Thyroid gland (tissue), 4 donors: ENCODE measurements at places on chromosomes 13 and 19. TPM values are rescaled to one million over a fixed set of nuclear protein-coding genes. Genes with fewer than 3 reads are reported as not detected.

DNA sequence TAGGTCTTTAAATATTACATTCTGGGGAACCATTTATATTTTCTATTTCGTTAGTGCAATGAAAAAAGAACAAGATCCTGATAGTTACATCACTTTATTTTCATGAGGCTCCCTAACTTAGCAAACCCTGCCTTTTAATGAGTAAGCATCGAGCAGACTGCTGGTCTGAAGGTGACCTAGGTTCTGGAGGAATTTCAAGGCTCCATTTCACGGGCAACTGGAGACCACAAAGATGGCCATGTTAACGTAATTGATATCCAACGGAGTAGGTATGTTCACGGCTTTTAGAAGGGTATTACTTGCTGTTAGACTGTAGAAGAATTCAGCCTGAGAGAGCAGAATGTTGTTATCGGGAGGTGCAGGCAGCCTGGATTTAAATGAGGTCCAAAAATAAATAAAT is 1597.6 kb downstream of the EFNB2 start:
- no peak for DNase-seq

GRCh38 chr13:98206946-98207345 is 29.9 kb upstream of the RNF113B start:
- no peak for DNase-seq

RUBCNL gene
- total RNA-seq = 3.6 TPM

ZNF525 gene
- 11.3 TPM for total RNA-seq

DNA sequence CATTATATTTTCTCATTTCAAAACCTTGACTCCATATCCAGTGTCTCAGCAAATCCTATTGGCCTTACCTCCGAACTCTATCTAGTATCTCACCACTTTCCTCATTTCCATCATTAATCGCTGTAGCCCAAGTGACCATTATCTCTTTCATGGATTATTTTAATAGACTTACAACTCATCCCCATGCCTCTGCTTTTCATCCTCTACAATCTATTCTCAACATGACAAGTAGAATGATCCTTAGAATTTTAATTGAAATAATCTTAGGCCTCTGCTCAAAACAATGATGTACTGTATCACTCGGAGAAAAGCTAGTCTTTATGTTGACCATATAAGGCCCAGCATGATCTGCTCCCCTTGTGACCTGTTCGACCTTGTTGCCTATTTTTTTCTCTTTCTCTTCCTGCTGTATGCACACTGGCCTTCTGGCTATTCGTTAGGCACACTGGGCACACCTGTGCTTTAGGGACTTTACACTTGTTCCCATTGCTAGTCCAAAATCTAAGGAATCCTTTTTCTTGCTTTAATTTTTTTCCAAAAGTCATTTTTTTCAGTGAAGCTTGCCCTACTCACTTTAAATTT is 21.4 kb downstream of the DNAJC15 start:
- no peak for DNase-seq

DNA sequence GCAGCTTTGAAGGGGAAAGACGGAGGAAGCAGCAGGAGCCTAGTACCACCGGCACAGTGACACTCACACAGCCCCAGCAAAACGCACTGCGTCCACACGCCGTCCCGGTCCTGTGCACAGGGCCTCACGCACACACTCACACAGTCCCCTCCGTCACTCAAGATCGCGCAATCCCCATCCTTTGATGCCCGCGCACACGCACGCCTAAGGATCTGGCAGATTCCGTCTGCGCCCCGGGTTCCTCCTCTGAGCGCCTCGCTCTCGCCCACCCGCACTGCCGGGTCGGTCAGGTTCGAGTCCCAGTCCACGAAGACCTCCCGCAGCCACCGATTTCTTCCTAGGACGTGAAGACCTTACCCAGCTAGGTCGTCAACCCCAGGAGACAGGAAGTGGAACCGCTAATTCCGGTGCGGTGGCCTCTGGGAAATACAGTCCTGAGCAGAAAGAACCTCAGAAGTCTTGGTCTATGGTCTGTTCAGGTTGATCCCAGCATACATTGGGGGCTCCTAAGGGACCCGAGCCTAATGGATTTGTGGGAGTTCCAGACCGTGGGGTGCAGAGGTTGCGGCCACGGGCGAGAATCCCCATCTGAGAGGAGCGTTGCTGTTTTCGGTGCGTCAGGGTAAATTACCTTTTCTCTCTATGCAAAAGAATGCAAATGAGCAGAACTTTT is at the start of gene ZNF780B:
ZNF780B (minus strand) TSS at position 400 of the 673 bp plus-strand sequence. CDS start 5,899 bp downstream, outside the sequence.
- DNase-seq = peak; percentile 60

GRCh38 chr13:112715715-112716460 is 26.1 kb downstream of the ATP11A start:
- no peak for DNase-seq
